ENCODE measurements at places on chromosomes 16 and 17.

- no peak for DNase-seq
Measured at GRCh38 chr17:81302861-81303333, 7.8 kb upstream of the SLC38A10 start.

DNA sequence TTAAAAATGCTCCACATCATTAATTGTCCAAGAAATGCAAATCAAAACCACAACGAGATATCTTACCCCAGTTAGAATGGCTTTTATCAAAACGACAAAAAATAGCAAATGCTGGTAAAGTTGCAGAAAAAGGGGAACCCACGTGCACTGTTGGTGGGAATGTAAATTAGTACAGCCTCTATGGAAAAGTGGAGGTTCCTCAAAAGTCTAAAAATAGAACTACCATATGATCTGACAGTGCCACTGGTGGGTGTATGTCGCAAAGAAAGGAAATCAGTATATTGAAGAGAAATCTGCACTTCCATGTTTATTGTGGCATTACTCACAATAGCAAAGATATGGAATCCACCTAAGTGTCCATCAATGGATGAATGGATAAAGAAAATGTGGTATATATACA, 38.2 kb upstream of the ZFHX3 start:
- DNase-seq: no peak

- DNase-seq: no peak
Measured at GRCh38 chr16:15966420-15966819, 17.0 kb downstream of the ABCC1 start.

- DNase-seq: no peak
Measured at GRCh38 chr17:73958453-73958852, 245.0 kb upstream of the RPL38 start.

GRCh38 chr17:36151891-36152638, 24.4 kb downstream of the TBC1D3B start:
- DNase-seq: no peak

DNA sequence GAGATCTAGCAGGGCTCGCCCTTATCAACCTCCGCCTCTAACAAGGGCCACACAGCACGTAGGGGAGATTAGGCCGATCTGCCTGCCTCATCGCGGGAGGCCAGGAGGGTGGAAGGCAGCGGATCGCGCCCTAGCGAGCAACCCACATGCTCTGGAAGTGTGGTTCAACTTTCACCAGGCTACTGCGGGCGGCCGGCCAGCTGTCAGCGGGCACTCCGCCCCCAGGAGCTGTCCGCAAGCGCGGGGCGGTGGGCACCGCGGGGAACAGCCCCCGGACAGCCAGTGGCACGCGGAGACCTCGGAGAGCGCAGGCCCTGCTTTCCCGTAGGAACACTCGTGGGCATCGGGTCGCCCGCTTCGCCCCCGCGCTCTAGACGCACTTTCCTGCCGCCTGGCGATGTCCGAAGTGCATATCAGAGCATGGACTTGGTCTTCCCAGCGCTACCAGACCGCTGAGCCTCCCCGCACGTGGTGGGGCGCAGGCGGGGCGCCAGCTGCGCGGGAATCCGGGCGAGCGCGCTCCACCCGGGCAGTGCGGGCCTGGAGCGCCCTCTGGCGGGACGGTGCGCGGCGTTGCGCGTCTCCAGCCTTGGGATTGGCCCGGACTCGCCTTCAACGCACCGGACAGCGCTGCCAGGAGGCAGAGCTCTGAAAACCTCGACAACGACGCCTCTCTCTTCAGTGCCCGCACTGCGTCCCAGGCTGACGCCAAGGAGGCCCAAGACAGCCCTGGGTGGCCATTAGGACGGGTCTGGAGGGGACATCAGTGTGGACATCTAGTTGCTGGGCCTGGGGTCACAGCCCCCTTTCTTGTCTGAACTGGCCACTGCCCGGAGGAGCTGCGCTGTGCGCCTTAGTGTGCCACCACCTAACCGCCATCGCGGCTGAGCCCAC, 3.6 kb upstream of the ZNHIT3 start:
- peak; percentile 86 for DNase-seq

GRCh38 chr16:14527411-14528044, 102.5 kb downstream of the PARN start:
- no peak for DNase-seq

DNA sequence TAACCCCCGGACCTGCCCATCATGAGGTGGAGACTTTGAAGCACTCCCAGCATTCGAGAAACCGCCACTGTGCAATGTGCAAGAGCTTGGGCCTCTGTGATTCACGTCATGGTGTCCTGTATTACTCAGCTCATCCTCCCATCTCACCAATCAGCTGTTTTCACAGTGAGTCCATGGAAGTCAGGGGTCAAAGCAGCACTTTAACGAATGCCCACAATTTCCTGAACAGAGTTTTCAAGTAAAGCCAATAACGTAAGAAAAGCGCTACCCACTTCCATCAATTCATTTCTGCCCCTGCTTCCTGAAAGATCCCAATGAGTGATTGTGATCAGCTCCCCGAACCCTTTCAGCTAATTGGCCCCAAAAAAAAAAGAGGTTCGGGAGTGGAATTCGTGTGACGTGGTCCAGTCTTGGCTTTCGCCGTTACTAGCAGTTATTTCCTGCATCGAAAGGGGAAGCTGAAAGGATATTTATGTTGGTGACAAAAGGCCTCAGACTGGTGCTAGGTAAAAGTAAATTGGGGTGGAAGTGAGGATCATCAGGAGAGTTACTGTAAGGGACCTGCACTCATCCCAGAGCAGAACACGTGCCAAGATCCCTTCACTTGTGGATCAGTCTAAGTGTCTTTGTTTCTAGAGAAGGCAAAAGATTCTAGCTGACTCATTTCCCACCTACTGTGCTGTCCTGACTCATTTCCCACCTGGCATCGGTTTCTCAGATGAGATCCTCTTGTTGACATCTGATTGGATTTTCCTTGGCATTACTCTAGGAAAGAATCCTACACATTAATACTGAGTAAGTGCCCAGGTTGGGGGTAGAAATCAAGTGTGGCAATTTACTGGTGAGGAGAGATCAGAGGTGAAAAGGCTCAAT, 136.7 kb upstream of the NUDT7 start:
- peak; percentile 94 for DNase-seq

DNA sequence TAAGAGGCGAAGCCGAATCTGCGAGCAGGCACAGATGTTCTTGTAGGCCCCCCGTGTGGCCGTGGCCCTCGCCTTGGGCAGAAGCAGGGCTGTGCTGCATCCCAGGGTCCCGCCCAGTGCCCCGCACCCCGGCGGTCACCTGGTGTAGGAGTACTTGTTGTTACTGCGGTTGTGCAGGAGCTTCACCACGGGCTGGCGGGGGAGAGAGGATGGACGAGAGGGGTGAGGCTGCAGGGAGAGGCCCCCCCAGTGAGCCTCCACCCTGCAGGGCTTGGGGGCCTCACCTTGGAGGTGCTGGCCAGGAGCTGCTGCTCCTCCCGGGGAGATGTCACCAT, 11.4 kb downstream of the ASPHD1 start:
- DNase-seq: no peak

- no peak for DNase-seq
Measured at GRCh38 chr17:73815474-73815873, 171.2 kb upstream of the SDK2 start.

DNA sequence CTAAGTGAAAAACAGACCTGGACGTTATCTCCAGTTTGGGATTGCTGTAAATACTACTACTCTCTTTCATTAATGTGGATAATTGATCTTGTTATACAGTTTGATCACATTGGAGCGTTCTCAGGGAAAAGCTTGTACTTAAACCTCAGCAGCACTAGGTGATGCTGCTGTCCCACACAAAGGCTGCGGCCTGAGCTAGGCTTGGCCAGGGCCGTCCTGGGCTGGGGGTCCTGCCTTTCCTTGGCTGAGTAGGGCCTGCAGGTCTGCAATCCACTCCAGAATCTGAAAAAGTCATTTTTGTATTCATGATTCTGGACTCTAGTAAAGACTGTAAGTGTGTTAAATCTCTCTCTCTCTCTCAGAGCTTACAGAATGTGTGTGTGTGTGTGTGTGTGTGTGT, 23.7 kb upstream of the PMFBP1 start:
- DNase-seq: no peak

- no peak for DNase-seq
Measured at GRCh38 chr17:7141824-7142223, 27.2 kb upstream of the ASGR2 start.

GRCh38 chr17:76004750-76005262, 4.2 kb downstream of the CDK3 start:
- no peak for DNase-seq

- no peak for DNase-seq
Measured at GRCh38 chr16:3759736-3760135, 42.4 kb upstream of the TRAP1 start.

DNA sequence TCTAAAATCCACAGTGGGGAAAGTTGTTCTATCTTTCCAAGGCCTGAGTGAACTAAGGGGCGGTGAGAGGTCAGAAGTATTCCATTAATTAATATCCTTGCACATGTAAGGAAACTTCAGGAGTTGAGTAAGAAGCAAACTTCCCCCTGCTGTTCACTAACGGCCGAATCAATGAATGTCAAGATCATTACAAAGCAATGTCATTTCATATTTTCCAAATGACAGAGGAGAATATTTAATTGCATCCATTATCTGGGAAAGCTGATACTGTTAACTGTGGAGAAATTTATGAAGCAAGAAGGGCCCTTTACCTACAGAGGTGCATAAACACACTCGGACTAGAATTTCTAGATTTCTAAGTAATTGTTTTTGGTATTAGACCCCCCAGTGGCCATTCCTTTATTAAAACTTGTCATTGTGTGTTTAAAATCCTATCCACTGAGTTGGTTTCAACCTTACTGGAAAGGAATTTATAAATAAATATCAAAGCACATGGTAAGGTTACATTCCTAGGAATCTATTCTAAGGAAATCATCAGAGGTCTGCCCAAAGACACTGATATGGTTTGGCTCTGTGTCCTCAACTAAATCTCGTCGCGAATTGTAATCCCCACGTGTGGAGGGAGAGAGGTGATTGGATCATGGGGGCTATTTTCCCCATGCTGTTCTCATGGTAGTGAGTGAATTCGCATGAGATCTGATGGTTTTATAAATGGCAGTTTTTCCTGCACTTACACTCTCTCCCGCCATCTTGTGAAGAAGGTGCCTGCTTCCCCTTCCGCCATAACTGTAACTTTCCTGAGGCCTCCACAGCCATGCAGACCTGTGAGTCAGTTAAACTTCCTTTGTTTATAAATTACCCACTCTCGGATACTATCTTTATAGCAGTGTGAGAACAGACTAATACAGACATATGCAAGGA, 20.4 kb upstream of the SMURF2 start:
- peak; percentile 79 for DNase-seq

DNA sequence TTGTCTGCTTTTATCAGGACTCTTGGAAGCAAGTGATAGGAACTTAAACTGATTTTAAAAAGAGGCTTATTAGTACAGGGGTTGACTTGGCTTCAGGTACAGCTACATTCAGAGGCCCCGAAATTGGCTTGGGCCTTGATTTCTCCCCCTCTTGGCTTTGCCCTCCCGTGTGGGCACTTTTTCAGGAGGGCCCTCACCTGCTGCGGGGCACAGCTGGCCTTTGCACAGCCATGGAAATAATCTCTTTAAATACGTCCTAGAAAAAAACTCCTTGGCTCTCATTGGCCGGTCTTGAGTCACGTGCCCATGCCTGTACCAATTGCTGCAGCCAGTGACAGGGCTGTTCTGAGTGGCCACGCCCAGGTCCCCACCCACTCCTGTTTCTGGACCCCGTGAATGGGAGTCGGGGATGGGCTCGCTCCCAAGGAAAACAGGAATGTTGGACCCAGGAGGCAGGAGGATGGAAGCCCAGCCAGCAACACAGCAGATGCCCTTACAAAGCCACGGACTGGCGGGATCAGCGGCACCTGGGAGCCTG, 15.0 kb downstream of the CA5A start:
- DNase-seq: no peak

DNA sequence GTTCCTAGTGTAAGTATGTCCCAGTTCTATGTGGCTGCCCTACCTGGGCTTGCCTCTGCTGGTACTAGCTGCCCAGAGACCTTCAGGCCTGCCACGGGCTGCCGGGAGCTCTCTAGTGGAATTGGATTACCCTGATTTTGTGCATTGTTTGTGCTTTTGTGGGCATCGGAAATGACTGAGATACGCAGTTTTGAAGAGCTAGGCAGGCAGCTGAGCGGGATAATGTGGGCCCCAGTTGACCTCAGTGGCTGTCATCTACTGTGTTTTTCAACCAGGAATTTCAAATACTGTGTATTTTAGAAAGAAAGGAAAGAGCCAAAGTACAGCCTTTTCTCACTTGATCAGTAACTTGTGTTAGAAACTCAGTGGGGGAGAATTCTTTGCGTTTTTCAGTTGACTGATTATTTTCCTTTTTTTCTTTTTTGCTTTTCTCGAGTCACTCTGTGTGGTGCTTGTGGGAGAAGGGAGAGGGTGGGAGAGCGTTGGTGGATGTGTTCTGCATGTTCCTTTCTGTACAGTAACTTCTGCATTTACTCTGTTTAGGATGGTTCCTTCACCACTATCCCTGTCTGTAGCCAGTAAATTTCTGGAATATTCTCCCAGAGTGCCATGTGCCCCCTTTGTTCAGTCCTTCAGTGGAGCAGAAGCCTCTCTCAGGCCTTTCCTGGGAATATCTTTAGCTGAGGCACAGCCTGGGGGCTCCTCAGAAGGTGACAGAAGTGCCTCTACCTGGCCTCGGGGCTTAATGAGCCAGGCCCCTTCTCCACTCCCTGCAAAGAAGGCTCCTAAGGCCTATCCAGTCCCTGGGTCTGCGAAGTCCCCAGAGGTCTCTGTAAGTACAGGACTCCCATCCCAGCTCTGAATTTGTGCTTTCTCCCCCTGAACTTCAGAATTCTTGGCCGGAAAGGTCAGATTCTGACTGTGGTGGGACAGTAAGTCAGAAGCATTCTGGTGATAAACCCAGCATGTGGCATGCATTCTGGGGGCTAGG, 15.0 kb upstream of the SLC12A3 start:
- peak; percentile 86 for DNase-seq

- DNase-seq: no peak
Measured at GRCh38 chr17:68847711-68848110, 107.5 kb downstream of the ABCA8 start.

- no peak for DNase-seq
Measured at GRCh38 chr16:65312071-65312470, 190.2 kb upstream of the CDH11 start.

DNA sequence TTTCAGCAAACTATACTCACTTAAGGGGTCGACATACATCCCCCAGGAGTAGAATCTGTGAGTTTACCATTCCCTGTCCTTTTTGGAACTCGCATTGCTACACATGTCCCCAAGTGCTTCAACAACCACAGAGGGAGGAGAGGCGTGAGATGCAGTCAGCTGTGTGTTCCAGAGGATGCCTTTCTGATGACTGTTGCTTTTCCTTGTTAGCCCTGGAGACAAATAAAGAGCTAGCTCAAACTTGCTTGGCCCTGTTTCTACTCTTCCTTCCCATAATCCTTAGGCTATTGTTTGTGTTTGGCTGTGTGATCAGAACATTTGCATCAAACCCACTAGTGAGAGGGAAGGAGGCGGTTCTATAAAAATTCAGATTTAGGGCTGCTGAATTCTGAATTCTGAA, 264.0 kb downstream of the ENGASE start:
- DNase-seq: peak; percentile 44
